ENCODE measurements at places on chromosomes 5 and 9.

GRCh38 chr5:90071066-90071465 is 338.5 kb downstream of the CETN3 start:
- DNase-seq: no peak

DNA sequence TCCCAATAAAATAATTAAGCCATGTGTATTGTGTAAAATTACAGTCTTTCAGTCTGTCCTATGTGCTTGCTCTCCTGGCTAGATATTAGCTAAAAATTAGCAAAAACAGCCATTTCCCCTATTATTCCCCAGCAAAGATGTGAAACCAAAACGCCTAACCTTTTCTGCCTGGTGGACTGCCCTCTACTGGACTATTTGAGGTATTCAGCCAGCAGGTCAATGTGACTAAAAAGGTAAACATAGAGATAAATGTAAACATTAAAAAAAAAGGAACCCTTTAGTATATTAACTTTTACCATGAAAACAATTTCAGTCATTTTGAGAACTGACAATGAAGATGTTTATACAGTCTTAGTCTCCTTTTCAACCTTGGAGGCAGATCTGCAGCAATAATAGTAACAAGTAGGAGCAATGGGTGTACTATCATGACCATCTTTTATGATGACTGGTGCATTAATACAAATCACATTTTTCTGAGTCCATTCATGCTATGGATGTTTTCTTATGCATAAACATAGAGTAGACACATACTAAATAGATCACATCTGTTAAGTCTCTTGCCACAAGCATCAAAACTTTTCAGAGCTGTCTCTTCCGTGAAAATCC is 10.1 kb downstream of the ATG12 start:
- no peak for DNase-seq

DNA sequence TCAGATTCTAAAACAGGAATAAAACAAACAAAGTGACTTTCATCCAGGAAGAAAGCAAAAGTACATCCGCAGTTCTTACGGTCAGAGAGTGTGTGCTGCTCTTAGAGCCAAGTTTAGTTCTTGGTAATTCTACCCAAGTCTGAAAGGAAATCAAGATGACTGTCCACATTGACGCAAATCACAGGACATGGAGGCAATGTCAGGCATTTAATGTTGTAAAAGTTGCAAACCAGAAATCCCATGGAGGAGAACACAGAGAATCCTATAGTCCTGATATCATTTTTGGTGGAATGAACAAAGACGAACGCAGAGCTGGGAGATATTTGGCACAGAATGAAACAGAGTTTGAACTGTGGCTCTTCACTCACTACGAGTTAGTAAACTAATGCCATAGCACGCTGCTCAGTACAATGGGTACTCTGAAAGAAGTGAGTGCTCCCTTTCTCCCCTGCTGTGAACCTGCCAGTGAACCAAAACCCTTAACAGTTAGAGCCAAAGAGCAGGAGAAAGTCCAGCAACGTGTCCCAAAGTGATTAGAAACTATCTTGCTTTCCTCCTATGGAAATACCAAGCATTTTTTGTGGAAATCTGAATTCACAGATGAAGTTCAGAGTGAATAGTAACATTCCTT is 74.3 kb downstream of the MUSK start:
- no peak for DNase-seq

- no peak for DNase-seq
Observed at GRCh38 chr9:98962861-98963260, 19.2 kb downstream of the COL15A1 start.

DNA sequence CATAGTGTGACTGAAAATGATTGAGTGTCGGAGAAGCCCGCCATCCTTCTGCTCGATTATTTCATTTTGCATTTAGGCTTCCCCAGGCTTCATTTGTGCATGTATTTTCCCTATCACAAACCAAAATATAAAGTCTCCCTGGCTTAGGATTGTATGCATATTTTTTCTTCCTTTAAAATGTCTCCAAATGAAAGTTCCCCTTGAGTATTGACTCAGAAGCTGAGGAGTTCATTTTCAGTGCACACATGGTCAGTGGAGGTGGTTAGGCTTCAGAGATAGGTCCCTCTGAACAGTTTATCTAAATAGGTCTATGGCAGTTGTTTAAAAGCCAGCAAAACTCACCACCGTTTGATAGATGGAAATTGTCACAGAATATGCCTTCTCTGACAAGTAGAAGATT is 97.2 kb downstream of the TLE4 start:
- DNase-seq: no peak

- DNase-seq: no peak
Observed at GRCh38 chr9:114820776-114821501, 15.1 kb upstream of the TNFSF15 start.

DNA sequence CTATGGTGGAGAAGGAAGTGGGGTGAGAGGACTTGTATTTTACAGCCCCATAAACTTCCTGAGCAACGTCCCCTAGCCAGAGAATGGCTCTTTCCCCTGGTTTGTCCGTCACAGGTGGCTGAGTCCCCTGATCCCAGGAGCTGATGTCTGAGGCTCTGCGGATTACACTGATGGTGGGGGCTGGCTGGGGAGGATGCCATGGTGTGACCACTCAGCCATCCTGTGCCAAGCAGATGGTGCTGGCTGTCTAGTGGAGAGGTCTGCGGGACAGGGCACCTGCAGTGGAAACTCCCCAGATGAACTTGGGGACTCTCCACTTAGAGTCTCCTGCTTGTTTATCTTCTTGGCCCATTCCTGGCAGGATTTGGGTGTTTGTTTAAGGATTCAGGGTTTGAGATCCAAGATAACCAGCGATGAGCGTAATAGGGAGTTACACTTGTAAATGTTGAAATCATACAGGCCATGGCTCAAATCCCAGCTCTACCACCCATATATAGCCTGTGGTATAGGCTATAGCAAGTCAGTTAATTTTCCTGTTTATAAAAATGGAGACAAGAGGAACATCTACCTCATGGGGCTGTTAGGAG is 4.7 kb upstream of the PTGS1 start:
- DNase-seq: no peak

DNA sequence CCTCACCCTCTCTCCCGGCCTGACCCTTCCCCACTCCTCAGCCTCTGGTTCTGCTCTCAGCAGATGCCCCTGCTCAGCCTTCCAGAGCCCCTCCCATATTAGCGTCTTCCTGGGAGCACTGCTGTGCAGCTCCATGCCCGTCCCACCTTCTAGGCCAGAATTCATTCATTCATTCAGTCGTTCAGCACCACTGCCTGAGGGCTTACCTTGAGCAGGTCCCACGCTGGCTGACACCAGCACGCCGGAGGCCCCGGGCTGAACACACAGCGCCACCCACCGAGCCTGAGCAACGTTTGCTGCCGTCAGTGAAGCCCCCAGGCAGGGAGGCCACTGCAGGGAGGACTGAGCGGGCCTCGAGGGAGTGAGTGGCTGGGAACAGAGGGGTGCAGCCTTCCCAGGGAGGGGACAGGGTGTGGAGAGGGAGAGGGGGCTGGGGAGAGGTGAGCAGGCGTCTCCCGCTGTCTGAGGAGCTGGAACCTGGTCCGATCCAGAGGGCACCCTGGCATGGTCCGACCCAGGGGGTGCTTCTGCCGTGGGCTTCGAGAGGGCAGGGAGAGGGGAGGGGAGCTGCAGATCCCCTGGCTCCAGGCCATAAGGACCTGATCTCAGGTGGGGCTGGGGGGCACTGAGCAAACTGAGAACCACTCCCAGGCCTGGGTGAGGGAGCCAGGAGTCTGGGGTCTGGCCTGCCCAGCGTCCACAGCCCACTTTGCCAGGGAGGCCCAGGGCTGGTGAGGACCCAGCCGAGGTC is 98.8 kb upstream of the RAPGEF1 start:
- DNase-seq: no peak

- DNase-seq: no peak
Observed at GRCh38 chr9:137167277-137167746, 2.5 kb downstream of the LRRC26 start.

DNA sequence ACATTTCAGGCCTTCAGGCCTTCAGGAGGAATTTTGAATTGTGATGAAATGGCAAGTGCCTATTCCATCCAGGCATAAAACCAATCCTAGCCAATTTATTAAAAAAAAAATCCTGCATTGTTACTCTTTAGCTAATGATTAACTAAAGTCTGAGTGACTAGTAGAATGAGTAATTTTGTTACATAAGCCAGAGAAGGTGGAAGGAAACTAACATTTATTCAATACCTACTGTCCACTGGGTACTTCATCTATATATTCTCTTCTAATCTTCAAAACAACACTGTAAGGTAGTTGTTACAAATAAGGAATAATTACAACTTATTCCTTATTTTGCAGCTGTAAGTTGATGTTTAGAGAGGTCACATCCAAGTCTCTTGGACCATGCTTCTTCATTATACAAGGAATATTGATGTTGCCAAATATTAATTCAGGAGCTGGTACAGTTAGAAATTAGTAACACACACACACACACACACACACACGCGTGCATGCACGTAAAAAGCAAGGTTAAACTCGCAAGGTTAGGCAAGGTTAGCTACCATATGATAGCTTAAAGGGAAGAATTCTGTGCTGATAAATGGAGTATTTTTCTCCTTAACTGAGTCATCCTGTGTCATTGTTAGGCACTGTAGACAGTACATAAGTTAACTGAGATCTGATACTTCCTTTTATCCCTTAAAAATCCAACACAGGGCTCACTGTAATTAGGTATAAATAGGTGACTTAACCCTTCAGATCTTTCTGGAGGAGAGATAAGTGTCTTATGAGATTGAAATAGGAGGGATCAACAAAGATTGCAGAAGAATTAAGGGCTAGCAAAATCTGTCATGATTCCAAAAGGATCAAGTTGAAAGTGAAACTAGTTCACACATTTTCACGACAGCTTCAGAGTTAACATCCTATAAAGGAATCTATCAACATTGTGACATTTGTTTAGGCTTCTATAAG is 596.9 kb downstream of the PDE4D start:
- DNase-seq: no peak

DNA sequence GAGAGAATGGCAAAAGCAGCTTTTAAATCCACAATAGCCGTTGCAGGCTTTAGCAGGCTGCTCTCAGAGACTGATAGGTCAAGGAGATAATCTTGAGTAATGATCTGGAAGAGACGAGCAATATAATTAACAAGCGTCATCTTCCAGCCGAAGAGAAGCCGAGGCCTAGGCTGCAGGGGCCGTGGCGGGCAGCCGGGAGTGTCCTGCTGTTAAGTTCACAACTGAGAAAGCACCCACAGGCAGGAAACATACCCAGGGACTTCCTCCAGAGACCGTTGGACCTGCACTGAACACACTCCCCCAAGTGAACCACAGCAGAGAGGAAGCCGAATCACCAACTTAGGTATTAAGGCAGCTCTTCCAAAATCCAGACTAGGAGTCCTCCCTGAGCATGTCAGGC is 182.3 kb downstream of the IRX2 start:
- no peak for DNase-seq

GRCh38 chr5:98206566-98206965 is 566.9 kb upstream of the RGMB start:
- DNase-seq: no peak

GRCh38 chr9:18761742-18762300 is 271.2 kb downstream of the SAXO1 start:
- no peak for DNase-seq

DNA sequence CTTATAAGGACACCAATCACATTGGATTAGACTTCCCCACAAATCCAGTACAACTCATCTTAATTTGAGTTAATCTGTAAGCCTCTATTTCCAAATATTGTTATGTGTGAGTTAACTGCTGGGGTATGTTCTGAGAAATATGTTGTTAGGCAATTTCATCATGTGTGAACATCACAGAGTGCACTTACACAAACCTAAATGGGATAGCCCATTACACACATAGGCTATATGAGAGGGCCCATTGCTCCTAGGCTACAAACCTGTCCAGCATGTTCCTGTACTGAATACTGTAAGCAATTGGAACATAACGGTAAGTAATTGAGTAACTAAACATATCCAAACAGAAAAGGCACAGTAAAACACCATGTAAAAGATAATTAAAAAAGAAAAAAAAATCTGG is 19.1 kb upstream of the ARSI start:
- no peak for DNase-seq

DNA sequence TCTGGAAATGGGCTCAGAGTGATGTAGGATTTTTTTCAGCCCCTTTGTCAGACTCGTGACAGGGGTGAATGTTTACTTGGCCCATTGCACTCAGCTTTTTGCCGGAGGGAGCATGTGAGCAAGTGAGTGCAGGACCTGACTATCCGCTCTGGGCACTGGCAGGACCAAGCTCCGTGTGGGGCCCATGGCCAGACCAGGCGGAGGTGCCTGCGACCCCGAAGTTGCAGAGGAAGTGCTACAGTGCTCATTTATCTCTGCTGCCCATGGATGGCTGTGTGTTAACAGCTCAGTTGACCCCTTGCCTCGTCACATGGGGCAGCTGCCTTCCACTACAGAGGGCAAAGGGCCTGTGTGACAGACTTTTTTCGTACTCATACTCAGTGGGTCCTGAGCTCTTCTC is 744.3 kb downstream of the IRX1 start:
- DNase-seq: no peak

- no peak for DNase-seq
Observed at GRCh38 chr9:124939944-124940343, 939 bp downstream of the GOLGA1 start.

DNA sequence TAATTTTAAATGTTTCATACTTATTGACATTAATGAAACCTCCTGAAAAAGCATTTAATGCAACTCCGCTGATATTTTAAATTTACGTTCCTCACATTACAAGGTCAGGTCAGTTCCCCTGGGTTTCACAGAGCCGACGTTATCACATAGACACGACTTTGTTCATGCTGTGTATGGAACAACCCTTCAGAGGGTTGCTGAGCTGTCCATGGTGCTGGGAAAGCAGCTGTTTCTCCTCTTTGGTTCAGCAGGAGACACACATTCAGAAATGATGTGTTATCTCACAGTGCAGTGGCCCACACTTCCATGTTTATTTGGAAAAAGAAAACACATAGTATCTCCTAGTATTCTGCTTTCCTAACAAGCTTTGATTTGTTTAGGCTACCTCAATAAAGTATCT is 53.5 kb downstream of the PPP2R2B start:
- DNase-seq: no peak

DNA sequence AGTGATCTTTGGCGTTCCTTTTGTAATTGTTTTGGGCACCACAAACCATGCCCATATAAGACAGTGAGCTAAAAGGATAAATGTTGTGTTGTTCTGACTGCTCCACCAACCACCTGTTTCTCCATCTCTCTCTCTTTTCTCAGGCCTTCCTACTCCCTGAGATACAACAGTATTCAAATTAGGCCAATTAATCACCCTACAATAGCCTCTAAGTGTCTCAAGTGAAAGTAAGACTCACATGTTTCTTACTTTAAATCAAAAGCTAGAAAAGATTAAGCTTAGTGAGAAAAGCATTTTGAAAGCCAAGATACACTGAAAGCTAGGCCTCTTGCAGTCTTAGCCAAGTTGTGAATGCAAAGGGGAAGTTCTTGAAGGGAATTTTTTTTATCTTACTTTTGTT is 268.8 kb upstream of the NREP start:
- DNase-seq: no peak

GRCh38 chr5:160269017-160269416 is 39.7 kb downstream of the FABP6 start:
- no peak for DNase-seq

DNA sequence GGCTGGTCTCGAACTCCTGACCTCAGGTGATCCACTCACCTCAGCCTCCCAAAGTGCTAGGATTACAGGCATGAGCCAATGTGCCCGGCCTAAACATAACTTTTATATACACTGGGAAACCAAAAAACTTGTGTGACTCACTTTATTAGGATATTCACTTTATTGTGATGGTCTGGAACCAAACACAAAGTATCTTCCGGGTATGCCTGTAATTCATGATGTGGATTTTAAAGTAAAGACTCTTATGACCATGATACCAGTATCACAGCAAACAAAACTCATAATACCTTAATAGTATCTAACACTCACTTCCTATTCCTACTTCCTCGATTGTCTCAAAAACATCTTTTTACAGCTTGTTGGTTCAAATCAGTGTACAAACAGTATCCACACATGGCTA is 12.7 kb upstream of the GFPT2 start:
- DNase-seq: no peak

Data from activated CD8-positive, alpha-beta memory T cell treated with anti-CD3 and anti-CD28 coated beads for 1 hour (primary cell).